ENCODE measurements at places on chromosomes 2 and 18.

DNA sequence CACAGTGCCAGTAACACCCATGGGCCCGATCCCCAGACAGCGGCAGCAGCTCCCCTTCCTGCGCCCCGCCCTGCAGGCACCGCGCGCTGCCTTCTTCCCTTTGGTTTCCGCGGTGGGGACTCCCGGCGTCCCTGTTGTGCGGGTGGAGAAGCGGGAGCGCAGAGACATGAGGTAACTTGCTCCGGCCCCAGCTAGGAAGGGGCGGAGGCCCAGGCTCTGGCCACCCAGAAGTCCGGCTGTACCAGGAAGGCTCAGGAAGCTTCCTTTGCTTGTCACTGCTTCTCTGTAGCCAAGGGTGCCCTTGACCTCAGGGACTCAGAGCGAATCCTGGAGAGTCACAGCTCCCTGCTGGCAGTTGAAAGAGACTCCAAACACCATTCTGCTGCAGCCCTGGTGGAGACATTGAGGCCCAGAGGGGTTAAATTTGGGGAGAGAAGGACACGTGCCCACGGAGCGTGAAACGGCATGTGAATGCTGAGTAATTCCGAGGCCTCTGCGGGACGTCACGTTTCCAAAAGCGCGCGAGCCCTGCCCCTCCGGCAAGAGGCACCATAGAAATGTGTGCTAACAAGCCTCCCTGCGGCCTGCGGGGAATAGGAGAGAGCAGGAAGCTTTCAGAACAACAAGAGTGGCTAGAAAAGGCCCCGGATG is 6.7 kb upstream of the ADCY3 start:
- no peak for DNase-seq

GRCh38 chr18:25862881-25863600 is 227.4 kb downstream of the SS18 start:
- DNase-seq, result no peak

DNA sequence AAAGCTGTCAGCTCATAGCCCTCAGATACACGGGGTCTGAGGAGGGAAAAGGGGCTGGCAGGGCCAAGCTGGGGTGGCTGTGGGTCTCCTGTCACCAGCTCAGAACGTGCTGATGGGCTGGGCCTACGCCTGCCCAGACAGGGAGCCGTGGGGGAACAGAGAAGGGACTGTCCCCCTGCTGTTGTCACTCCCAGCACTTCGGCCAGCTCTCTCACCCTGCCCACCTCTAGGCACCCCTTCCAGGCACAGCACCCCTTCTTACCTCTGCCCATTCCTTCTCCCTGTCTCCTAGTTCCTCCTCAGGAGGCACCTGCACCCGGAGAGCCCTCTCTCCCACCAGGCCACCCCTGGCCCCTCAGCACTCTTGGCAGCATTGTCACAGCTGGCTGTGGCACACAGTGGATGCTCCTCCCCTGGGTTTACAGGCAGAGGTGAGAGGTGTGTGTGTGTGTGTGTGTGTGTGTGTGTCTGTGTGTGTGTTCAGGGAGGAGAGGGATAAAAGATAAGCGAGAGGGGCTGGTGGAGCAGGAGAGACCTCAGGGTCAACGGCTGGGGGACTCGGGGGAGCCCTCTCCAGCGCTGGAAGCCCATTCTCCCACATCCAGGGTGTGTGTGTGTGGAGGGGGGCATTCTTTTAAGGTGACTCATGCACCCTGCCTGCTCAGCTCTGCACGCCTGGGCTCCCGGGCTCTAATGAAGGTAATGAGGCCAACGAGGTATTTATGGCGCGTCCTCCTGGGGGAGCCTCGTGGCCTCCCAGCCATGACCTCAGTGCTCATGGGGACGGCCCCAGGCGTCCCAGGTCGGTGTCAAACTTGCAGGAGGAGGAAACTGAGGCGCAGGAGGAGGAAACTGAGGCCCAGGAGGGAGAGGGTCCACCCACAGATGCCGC is 66.1 kb upstream of the SMAD7 start:
- no peak for DNase-seq

GRCh38 chr2:74392449-74392743 is 12.3 kb upstream of the DCTN1 start:
- DNase-seq, result no peak

DNA sequence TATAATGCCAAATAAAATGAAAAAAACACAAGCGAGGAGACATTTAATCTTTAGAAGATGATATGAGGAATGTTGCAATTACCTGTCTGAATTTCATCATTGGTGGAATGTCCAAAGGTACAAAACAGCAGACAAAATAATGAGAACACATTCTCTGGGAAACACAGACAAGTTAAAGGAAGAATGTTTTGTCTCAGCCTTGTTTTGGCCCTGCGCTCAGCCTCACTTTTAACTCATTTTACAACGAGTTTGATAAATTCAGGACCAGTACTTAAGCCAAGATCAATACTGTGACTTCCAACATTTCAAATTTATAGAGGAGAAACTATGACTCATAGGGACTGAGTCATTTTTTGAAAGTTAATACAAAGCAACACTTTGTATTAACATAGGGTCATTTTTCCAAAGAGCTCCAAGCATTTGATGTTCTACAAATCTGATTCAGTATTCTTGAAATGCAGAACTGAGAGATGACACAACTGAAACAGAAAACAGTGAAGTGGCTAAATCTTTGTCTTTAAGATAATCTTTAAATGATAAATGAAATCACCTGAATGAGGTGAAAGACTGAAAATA is 833.2 kb upstream of the CHAC2 start:
- no peak for DNase-seq

GRCh38 chr2:126714191-126714965 is 58.4 kb downstream of the GYPC start:
- DNase-seq, result no peak

GRCh38 chr2:12649602-12650400 is 66.9 kb upstream of the TRIB2 start:
- no peak for DNase-seq

DNA sequence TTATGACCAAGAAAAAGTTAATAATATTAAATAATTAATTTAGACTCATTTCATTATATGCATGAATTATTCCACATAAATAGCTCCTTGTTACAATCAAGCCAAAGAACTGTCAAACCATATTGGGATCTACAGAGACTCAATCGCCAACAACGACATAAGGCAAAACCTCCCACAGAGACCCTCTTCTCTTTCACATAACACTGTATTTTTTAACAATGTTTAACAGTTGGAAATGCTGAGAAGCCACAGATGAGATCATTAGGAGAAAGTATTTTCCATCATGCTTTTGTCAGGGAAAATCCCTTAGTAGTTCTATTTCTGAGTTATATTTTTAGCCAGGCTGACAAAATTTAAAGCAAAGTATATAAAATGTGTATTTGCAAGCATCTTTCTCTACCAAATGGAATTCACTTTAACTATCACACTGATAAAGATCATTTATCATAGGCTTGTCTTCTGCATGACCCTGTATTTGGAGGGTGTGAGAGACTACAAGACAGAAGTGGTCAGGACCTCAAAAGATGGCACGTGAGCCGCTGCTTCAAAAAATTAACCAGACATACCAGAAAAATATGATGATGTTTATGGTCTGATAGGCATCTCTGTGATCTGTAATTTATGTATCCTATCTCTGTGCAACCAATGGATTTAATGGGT is 383.8 kb downstream of the NRXN1 start:
- DNase-seq, result no peak

DNA sequence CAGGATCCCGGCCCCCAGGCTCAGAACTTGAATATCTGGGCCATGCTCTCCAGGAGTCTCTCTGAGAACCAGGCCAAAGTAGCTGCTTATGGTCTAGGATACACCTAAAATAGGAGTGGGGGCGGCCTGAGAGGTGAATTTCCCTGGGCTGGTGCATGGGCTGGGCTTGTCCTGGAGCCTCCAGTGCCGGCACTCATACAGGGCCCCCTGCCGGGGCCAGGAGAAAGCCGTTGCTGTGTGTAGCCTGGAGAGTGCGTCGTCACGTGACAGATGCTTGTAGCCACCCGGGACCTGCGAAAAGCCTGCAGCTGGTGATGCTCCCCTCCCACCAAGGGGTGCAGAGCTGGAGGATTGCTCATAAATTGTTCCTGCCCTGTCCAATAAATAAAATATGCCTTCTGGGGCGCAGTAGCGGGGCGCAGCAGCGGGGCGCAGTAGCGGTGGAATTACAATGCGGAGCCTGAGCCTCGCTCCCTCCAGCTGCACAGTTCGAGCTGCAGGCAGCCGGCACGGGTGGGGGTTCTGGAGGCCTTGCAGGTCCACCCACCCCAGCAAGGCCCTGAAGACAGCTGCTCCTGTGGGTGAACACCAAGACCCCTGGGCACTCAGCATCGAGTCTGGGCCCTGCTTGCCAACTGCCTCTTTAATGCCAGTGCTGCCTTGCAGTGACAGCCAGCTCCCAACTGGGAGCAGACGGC is 289.9 kb downstream of the NDUFA10 start:
- DNase-seq, result no peak

DNA sequence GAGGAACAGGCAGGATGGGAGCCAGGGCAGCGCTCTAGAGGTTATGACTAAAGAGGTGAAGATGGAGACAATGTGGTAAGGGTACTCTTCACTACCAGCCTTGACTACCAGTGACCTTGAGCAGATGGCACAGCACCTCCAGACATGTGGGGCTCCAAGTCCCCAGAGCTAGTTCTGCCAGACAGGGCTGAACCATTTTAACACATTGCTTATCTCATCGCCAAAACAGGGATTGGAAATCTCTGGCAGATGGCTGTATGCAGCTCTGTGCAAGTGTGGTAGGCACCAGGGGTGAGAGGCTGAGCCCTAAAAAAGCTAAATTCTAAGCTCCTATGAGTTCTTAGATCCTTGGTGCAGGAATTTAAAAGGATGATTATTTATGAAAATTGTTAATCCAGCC is 41.3 kb downstream of the FSHR start:
- DNase-seq, result no peak

- DNase-seq, result no peak
Observed at GRCh38 chr18:36394486-36394885, 97.0 kb downstream of the FHOD3 start.

- DNase-seq, result no peak
Observed at GRCh38 chr2:126827371-126827770, 71.3 kb upstream of the TEX51 start.

DNA sequence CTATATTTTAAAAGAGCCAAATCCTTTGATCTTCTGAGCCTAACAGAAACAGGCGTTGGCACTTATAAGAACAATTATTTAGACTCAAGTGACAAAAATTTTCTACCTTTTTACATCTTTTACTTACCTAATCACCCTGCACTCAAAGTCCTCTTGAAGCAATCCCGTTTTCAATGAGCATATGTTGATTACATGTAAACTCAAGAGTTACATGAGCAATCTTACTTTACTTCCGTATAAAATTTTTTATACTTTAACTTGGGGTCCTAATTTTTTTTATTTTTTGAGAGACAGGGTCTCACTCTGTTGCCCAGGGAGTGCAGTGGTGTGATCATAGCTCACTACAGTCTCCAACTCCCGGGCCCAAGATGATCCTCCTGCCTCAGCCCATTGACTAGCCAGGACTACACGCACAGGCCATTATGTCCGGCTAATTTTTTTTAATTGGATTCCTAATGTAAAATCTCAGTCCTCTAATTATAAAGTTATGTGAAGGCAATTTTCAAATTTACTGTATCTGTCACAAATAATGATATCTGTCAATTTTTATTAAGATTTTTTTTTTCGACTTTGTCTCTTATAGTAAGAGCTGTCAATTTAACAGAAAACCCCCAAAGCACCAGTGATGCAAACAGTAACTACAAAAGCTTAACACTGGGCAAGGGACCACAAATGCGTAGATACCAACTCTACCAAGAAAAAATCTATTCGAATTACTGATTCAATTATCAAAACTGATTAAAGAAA is 19.1 kb upstream of the STPG4 start:
- no peak for DNase-seq

DNA sequence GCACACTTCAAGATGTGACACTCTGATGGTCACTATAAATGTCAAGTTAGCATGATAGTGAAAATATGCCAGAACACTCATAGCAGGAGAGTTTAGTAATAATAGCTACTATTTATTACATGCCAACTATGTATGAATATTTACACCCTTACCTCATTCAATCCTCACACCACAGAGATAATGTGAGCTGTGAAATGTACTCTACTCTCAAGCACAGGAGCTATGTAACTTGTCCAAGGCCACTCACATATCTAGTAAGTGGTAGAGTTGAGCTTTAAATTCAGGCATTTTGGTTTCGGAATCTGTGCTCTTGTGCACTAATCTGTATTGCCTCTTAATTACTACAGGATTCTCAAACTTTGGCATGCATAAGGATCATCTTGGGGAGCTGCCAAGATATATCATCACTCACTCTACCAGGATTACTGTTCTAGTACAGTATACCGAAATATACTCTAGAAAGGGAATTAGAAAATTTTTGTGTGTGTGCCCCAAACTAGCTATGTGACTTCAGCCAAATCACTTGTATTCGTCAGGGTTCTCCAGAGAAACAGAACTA is 154.3 kb downstream of the PLCL1 start:
- no peak for DNase-seq

DNA sequence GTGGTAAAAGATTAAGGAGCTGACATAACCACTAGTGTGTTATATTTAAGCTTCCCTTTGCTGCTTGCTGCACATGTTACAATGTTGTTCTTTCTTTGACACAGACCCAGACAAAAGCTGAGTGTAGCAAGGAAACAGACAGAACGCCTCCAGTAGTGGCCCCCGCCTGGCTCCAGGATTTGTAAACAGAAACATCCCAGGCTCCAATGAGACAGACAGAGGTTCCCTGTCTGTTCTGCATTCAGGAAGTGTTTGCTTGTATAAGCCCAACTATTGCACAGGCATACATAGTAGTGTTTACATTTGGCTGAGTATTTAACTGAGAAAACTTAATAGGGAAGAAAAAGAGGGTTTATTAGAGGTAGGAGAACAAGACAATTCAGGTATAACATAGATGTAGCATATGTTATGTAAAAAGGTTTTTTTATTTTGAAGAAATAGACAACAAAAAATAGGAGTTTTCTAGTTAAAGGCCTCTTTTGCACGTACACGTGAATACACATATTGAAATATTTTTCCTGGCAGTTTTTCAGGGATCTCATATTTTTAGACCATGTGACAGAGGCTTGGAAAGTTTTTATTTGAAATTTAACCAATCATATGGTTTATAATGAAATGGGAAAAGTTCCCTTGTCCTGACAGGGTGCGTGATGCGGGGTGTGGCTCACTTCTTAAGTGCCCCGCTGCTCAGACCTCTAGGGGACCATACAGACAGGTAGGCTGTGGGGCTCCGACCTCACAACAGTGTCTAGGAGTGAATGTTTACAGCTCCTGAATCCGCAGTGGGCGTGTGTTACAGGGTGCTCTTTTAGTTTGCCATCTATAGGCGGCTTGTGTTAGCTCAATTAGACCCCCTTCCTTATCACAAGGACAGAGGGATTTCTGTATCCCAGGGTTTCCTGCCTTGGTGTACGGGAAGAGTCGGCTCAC is 118.4 kb downstream of the BMPR2 start:
- no peak for DNase-seq

Data from activated CD4-positive, CD25-positive, alpha-beta regulatory T cell (primary cell).